ENCODE measurements at places on chromosomes 5 and 9. TPM values are rescaled to one million over a fixed set of nuclear protein-coding genes. Genes with fewer than 3 reads are reported as not detected.

Gene SNX18
- 91.3 TPM for total RNA-seq

Gene BTNL8
- not detected for total RNA-seq

Gene RLN2
- not detected for total RNA-seq

Gene ZBED3
- total RNA-seq: 0.28 TPM

Measured in regular cardiac myocyte (primary cell).